ENCODE measurements at places on chromosomes 1 and 21. TPM values are rescaled to one million over a fixed set of nuclear protein-coding genes. Genes with fewer than 3 reads are reported as not detected.
A peak's percentile ranks its signal among the peaks of the same experiment; 100 is the strongest.

DNA sequence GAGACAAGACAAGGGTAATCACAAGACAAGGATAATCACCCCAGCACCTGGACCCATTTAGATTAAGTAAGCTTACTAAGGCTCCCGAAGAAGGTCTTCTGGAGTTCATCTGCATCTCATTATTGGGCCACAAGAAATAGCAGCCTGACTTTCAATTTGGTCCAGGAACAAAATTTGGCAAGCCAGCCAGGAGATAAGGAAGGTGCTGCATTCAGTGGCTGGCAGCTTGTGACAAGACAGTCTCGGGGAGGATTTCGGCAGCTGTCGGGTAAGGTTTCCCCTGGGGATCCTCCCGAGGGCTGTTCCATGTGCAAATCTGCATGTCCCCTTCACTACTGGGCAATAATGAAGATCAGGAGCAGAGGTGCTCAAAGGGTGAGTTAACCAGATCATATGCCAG is 195.2 kb downstream of the FCRL5 start:
- no peaks in the 10 kb centered on the region for H3K27me3 ChIP-seq
- no peaks in the 10 kb centered on the region for H3K4me1 ChIP-seq
- no peak overlapping the region for H3K4me3 ChIP-seq
- DNase-seq, result no peak

DNA sequence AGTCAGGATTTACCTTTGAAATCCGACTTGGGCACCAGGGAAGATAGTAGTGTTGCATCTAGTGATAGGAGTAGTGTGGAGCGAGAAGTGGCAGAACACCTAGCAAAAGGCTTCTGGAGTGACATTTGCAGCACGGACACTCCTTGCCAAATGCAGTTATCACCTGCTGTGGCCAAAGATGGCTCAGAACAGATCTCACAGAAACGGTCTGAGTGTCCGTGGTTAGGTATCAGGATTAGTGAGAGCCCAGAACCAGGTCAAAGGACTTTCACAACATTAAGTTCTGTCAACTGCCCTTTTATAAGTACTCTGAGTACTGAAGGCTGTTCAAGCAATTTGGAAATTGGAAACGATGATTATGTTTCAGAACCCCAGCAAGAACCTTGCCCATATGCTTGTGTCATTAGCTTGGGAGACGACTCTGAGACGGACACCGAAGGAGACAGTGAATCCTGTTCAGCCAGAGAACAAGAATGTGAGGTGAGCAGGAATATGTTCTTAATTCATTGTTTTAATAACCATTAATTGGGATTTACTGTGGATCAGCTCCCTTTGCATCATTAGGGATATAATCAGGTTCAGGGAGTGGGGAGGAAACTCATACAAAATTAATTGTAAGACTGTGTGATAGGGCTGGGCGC is 28.3 kb downstream of the BACH1 start:
- H3K36me3 ChIP-seq, result peaks cover 6% of the 10 kb centered on the region
- H3K27me3 ChIP-seq, result no peaks in the 10 kb centered on the region

The PALMD gene
- 28.4 TPM for total RNA-seq

The HMGCS2 gene
- not detected for total RNA-seq

The PLPPR5 gene
- total RNA-seq, result not detected

- H3K36me3 ChIP-seq, result no peaks in the 10 kb centered on the region
- H3K27ac ChIP-seq, result peak overlapping the region; percentile 58
- no peaks in the 10 kb centered on the region for H3K27me3 ChIP-seq
- H3K4me3 ChIP-seq, result no peak overlapping the region
- no peak for DNase-seq
Observed at GRCh38 chr1:172826096-172826741, 167.3 kb downstream of the FASLG start.

GRCh38 chr1:29406814-29407213 is 170.5 kb downstream of the PTPRU start:
- H3K27ac ChIP-seq, result no peak overlapping the region
- H3K4me3 ChIP-seq, result no peak overlapping the region
- H3K36me3 ChIP-seq, result no peaks in the 10 kb centered on the region

- no peak for DNase-seq
- peak overlapping the region; percentile 93 for H3K27ac ChIP-seq
- H3K4me1 ChIP-seq, result peaks cover 43% of the 10 kb centered on the region
- no peak overlapping the region for H3K4me3 ChIP-seq
Observed at GRCh38 chr1:201489643-201490261, 17.2 kb downstream of the CSRP1 start.

GRCh38 chr1:116335850-116336624 is 37.0 kb upstream of the ATP1A1 start:
- no peaks in the 10 kb centered on the region for H3K36me3 ChIP-seq
- no peaks in the 10 kb centered on the region for H3K27me3 ChIP-seq
- peaks cover 12% of the 10 kb centered on the region for H3K4me1 ChIP-seq
- no peak overlapping the region for H3K4me3 ChIP-seq
- H3K27ac ChIP-seq, result no peak overlapping the region
- DNase-seq, result no peak

DNA sequence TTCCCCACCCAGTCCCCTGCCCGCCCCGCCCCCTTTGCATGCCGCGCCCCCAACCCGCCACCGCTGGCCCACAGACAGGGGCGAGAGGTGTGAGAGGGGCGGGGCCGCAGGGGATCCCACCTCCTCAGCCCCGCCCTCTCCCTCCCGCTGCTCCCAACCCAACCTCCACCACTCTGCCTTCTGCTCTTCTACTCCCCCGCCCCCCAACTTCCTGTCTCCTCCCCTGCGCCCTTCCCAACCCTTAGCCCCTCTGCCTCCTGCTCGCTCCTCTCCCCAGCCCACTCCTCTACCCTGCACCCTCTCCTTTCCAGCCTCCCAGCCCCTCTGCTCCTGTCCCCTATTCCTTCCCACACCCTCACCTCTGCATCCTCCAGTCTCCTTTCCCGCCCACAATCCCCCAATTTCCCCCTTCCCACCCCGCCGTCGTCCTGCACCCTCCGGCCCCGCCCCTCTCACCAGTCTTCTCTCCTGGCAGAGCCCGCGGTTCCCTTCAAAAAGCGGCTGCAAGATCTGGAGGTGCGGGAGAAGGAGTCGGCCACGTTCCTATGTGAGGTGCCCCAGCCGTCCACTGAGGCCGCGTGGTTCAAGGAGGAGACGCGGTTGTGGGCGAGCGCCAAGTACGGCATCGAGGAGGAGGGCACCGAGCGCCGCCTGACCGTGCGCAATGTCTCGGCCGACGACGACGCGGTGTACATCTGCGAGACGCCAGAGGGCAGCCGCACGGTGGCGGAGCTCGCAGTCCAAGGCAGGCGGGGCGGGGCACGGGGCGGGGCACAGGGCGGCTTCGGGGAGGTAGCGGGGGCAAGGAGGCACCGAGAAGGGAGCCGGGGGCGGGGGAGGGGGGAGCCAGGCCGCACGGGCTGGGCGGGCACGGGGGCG is 5.4 kb downstream of the OBSCN start:
- peak overlapping the region; percentile 84 for H3K27ac ChIP-seq
- peak overlapping the region; percentile 62 for H3K4me3 ChIP-seq
- H3K36me3 ChIP-seq, result no peaks in the 10 kb centered on the region
- peak; percentile 36 for DNase-seq
- peaks cover 46% of the 10 kb centered on the region for H3K4me1 ChIP-seq
- no peaks in the 10 kb centered on the region for H3K27me3 ChIP-seq

Data from esophagus squamous epithelium (tissue), 5 donors.